ENCODE measurements at places on chromosomes 2 and 18.
A peak's percentile ranks its signal among the peaks of the same experiment; 100 is the strongest.

DNA sequence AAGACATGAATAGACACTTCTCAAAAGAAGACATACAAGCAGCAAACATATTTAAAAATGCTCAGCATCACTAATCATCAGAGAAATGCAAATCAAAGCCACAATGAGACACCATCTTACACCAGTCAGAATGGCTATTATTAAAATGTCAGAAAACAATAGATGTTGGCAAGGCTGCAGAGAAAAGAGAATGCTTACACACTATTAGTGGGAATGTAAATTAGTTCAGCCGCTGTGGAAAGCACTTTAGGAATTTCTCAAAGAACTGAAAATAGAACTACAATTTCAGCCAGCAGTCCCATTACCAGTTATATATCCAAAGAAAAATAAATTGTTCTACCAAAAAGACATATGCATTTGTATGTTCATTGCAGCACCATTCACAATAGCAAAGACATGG lies 61.7 kb downstream of the STRADB start:
- no peak for DNase-seq

DNA sequence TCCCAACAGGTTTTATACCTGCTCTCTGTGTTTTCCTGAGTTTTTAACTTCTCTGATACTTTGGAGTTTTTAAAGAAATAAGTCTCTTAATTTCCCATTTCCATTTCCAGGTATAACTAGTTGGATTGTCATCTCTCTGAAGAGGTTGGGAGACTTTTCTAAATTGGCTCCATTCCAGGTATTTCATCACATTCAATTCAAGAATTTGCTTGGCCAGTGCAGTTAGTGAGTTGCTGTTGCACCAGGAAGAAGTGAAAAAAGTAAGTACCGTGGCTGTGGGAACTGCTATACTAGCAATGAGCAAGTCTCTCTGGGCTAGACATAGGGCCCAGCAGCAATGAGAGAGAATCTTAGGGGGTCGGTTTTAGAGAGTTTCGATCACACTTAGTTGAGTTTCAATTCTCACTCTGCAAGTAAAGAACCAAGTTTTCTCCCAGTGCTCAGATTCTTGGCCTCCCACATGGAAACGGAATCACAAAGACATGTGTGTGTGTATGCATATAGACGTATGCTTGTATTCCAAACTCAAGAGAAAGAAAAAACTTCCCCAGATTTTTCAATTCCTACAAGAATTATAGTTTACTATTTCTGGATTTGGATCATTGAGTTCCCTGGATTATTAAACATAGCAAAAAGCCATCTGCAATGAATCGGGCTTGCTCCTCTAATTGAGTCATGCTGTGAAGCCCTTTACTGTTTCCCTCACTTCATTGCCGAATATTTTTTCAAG lies 894.4 kb downstream of the BCL11A start:
- no peak for DNase-seq

DNA sequence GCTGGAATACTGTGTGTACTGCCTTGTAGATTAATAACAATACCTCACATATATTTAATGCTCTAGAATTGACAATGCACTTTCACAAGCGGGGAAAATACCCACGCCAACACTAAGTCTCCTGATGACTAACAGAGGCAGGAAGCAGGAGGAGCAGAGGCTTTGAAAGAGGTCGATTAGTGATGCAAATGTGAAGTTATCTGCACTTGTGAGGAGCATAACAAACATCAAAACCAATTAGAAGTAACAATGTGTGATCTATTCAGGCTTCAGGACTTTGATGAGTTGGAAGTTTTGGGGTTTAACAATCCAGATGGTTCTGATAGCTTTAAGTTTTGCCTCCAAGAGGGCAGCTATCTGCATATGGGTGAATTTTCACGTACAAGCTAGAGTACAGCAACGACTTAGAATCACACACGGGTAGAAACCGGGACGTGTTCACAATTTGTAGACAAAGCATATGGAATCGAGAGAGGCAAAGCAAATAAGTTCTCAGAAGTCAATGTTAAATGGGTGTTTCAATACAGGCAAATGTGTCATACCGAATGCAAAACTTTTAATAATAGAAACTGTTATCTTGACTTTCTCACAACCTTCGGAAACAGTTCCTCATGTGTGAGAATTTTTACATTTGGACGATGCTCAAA lies 114.5 kb downstream of the METTL8 start:
- peak; percentile 15 for DNase-seq

DNA sequence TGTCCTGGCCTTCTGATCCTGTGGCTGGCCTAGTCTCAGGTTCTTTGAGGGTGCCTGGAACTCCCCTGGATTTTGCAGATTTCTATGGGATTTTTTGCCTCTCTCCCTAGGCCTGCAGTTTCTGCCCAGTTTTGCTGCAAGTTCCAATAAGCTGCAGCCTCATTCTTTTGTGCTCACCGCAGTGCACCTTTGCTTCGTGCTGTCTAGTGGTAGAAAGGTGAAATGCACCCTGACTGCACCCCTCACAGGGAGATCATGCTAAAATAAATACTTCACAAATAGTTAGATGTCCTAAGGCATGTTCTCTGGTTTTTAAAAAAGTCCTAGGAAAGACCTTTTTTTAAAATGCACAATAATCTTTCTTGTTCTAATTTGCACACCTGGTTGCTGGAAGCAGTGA lies 72.5 kb downstream of the GNAL start:
- no peak for DNase-seq

- DNase-seq: no peak
Measured at GRCh38 chr2:71223767-71224333, 3.1 kb downstream of the PAIP2B start.

DNA sequence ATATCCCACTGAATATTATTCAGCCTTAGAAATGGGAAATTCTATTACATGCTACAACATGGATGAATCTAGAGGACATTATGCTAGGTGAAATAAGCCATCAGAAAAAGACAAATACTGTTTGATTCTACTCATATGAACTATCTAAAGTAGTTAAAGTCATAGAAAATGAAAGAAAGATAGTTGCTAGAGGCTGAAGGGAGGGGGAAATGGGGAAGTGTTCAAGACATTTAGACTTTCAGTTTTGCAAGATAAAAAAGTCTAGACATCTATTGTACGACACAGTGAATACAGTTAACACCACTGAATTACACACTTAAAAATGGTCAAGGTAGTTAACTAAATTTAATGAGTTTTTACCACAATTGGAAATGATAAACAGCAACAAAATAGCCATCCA lies 835.9 kb upstream of the CHAC2 start:
- no peak for DNase-seq

- DNase-seq: no peak
Measured at GRCh38 chr18:6086731-6087130, 191.4 kb upstream of the TMEM200C start.

DNA sequence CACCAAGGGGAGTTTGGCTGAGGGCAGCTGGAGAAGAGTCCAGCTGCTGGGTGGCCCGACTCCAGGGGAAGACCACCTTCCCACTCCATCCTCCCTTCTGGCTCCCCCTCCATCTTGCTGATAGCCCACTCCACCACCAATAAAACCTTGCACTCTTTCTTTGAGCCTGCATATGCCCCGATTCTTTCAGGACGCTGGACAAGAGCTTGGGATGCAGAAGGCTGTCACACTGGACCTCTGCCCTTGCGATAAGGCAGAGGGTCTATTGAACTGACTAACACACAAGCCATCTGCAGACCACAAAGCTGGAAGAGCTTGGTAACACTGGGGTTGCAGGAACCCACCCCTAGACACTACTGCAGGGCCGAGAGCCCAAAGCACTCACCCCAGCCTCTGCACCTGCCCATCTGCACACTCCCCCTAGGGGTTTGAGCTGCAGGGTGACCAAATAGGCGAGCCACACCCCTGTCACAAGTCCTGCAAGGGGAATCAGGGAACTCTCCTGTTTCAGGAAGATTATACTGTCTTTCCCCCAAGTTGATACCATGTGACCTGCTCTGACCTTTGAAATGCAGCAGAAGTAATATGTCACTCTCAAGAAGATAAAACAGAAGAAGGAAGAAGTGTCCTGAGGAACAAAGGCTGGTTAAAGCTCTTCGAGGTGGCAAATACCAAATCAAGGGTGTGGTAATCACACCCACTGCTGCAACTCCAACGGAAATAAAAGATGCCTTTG lies 70.5 kb downstream of the SMAD4 start:
- DNase-seq: no peak

DNA sequence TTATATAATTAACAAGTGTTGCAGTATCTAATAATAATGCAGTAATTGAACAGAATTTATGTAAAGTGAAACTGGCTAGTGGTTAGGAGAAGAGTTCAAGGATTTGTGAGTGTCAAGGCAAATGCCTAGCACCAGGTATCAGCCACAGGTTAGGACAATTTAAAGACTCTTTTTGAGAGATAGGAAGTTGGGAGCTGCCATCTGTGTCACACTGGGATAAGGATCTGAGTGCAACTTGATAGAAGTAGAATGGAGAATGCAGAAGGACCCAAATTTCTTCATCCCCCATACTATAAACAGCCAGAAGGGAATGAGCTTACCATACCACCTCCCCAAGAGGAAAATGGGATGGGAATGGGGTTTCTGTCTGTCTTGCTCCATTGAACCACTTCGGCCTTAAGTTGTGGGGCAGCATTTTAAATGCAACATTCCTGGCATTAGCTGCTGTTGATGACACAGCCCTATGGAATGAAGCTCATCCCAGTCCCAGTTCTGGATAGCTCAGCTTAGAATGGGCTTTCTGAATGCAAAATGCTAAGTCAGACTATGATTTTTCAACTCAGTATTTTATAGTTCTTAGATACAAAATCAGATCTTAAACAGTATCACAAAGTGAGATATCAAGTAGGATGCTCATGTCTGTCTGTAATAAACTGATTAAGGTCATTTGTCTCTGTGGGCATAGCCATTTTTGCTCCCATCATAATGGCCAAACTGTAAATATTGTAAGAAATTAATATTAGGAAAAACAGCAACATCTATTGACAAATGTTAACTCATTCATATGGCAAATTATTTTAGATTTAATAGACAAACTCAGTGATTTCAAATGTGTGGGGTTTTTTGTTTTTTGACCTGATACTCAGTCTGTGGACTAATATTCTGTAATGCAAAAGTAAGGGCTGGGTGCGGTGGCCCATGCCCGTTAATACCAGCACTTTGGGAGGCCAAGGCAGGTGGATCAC lies 44.0 kb downstream of the GPR155 start:
- no peak for DNase-seq

DNA sequence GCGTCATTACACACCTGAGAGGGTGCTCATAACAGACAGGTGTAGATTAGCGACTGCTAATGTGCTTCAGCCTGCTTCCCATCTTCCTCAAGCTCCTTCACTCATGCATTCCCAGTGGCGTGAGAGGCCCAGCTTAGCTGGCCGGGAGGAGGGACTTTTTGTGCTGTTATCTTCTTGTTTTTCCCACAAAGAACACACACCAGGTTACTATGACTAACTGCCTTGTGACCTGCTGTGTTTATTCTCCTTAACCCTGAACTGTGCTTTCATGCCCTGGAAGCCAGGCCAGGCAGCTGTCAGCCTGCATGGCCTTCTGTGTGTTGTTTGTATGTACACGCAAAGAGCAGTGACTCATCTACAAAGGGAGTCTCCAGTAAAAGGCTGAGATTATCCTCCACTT lies 143.8 kb downstream of the PIEZO2 start:
- no peak for DNase-seq

DNA sequence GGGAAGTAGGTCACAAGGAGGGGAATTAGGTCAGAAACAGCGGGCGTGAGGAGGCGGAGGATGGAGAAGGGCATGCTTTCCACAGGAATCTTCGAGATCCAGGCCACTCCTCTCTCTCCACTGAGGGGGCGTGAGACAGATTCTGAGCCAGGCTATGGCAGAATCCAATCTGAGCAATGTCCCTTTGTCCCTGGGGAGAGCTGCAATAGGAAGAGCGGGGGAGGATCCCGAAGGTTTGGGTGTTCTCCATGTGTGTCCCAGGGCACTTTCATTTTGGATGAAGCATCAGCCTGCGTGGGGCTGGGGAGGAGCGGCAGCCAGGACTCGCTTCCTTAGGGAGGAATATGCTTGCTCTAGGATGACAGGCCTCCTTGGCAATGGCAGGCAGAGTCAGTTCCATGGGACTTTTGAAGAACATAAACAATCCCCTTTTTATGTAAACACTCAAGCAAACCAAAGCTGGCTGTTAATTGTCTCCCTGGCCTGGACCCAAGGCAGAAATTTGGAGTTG lies 84.0 kb downstream of the LIPG start:
- DNase-seq: no peak

DNA sequence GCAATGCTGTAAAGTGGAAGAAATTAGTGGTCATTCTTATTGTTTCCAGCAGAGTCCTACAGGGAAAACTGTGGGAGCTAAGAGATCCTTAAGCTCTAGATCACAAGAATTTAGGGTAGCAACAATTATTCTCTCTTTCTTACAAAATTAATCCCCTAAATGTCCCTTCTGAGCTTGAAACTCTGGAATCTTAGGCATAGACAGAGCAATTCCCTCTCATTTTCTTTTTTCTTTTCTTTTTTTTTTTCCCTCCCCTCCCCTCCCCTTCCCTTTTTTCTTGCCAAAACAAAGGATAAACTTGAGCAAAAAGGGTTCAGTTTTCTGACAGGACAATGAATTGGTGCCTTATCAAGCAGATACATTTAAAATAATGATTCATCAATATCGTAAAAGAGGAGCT lies 441.0 kb downstream of the DSC3 start:
- DNase-seq: no peak

DNA sequence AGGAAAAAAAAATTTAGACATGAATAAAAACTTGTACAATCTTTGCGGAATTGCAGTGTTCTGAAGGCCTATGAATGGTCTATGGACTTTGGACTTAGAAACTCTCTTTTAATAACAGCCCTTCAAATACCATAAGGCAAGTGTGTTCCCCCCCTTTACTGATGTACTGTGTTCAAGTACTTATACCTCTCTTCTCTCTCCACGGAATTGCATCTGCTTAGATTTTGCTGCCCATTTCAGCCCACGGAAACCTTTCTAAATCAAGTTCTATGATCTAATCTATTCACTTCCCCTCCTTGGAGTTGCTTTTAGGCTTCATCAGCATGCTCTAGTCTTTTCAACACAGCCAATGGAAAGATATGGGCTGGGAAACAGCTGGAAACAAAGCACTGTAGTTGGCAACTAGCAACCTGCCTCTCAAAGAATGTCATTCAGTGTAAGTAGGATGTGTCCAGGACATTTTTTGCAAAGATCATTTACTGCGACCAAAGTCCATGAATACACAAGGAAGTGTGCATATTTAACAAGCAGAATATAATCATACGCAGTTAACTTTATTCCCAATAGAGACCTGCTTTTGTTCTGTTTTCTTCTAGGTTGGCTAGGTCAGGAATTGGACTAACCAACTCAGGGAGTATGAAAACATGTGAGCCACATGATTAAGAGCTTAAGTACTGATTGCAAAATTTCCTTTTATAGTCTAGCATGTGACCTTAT lies 58.0 kb downstream of the SLC40A1 start:
- DNase-seq: no peak

DNA sequence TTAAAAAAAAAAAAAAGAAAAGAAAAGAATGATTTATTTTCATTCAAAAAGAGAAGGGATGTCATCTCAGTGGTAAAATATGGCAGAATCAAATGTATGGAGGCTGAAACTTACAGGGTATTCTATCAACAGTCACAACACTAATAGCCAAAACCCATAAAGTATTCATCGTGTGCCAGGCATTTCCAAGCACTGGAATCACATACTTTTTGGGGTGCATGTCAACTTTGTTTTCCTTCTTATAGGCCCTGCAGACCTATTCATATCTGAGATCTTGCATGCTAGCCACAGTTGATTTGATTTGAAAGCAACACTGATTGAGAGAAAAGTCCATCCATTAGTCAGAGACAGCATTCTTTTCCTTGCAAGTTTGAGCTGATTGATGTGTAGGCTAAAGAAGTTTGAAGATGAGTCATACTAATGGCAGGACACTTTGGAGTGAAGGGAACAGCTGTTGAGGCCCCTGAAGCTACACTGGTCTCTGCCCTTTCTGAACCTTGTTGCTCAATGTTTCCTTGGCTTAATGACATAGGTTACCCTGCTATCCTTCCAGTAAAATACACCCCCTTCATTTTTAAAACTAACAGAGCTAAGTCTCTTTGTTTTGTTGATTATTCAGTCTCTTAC lies 22.0 kb downstream of the KATNAL2 start:
- no peak for DNase-seq

All from activated effector memory CD4-positive, alpha-beta T cell treated with Interleukin-2 at 50 U/mL for 16 hours (primary cell).